ENCODE measurements at places on chromosomes 11 and 22. TPM values are rescaled to one million over a fixed set of nuclear protein-coding genes. Genes with fewer than 3 reads are reported as not detected.

C11orf58 gene
- 128 TPM for total RNA-seq

IL17RA gene
- 16.1 TPM for total RNA-seq

FXYD2 gene
- 0.87 TPM for total RNA-seq

CRYBA4 gene
- total RNA-seq, result 3.3 TPM

FOXRED2 gene
- 24.7 TPM for total RNA-seq

TRPM5 gene
- 0.68 TPM for total RNA-seq

MAP6 gene
- total RNA-seq, result 21.5 TPM

DNA sequence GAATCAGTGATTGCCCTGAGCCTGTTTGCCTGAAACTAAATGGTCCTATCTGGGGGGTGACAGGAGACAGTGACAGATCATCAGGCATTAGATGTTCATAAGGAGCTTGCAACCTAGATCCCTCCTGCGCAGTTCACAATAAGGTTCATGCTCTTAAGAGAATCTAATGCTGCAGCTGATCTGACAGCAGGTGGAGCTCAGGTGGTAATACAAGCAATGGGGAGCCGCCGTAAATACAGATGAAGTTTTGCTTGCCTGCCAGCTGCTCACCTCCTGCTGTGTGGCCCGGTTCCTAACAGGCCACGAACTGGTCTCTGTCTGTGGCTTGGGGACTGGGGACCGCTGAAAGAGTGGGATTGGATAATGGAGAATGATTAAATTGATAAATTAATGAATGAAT is 14.0 kb downstream of the NOX4 start:
- no peak for DNase-seq
- no peak overlapping the region for H3K4me3 ChIP-seq
- no peaks in the 10 kb centered on the region for H3K27me3 ChIP-seq
- H3K27ac ChIP-seq, result no peak overlapping the region
- H3K4me1 ChIP-seq, result no peaks in the 10 kb centered on the region

DNA sequence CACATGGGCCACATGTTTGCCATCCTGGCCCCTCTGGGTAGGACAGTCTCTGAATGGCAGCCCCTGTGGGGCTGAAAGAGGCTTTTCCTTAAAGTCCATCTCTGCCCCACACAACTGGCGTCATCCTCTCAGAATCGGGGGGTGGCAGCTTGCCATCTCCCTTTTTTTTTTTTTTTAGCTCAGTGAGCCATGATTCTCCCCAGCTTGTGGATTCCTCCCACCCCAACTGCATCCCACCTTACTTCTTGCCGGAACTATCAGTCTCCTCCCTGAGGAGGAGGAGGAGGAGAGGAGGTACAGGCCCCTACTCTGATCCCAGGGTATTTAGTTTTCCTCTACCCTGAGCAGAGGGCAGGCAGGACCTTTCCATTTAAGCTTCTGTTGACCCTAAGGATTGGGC is 3.4 kb downstream of the DGKZ start:
- H3K4me3 ChIP-seq, result no peak overlapping the region
- no peaks in the 10 kb centered on the region for H3K36me3 ChIP-seq

- H3K4me3 ChIP-seq, result no peak overlapping the region
- H3K4me1 ChIP-seq, result no peaks in the 10 kb centered on the region
- no peak overlapping the region for H3K27ac ChIP-seq
- DNase-seq, result no peak
- no peaks in the 10 kb centered on the region for H3K36me3 ChIP-seq
- no peaks in the 10 kb centered on the region for H3K27me3 ChIP-seq
Measured at GRCh38 chr22:50339945-50340879, 2.9 kb upstream of the PPP6R2 start.

GRCh38 chr11:82610671-82611070 is 123.0 kb downstream of the FAM181B start:
- H3K36me3 ChIP-seq, result no peaks in the 10 kb centered on the region
- DNase-seq, result no peak
- no peak overlapping the region for H3K27ac ChIP-seq
- no peaks in the 10 kb centered on the region for H3K4me1 ChIP-seq
- no peaks in the 10 kb centered on the region for H3K27me3 ChIP-seq
- no peak overlapping the region for H3K4me3 ChIP-seq

- no peak overlapping the region for H3K4me3 ChIP-seq
- no peaks in the 10 kb centered on the region for H3K4me1 ChIP-seq
- no peaks in the 10 kb centered on the region for H3K27me3 ChIP-seq
Measured at GRCh38 chr22:46504584-46504983, 32.8 kb downstream of the CELSR1 start.

DNA sequence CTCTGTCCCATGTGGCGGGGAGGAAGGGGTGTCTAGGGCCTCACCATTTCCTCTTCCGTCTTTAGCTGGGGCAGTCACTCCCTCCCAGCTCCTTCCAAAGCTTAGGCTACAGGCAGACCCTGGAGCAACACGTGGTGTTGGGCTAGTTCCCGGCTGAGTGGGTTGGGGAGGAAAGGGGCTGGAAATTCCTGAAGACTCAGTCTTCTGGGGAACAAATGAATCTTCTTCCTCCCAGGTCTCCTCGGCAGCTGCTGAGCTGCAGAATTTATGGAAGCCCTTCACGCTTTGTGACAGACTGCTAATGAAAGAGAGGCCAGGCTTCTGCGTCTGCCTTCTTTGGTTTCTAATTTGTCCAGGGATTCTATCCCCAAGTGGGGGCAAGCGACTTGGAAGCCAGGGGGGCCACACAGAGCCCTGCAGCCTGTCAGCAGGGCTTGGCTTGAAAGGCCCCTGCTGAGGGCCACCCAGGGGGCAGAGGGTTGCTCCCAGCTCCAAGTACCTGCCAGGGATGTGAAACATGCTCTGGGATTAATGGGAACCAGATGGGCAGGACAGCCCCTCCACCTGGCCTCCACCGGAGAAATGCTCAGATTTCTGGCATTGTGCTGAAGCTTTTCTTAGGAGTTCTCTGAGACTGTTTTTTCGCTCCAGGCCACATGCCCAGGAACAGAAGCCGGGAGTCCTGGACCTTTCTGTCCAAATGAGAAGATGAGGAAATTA is 123.1 kb downstream of the PKNOX2 start:
- H3K27me3 ChIP-seq, result no peaks in the 10 kb centered on the region
- no peak for DNase-seq
- peak overlapping the region; percentile 1 for H3K27ac ChIP-seq
- H3K36me3 ChIP-seq, result no peaks in the 10 kb centered on the region
- H3K4me1 ChIP-seq, result no peaks in the 10 kb centered on the region

DNA sequence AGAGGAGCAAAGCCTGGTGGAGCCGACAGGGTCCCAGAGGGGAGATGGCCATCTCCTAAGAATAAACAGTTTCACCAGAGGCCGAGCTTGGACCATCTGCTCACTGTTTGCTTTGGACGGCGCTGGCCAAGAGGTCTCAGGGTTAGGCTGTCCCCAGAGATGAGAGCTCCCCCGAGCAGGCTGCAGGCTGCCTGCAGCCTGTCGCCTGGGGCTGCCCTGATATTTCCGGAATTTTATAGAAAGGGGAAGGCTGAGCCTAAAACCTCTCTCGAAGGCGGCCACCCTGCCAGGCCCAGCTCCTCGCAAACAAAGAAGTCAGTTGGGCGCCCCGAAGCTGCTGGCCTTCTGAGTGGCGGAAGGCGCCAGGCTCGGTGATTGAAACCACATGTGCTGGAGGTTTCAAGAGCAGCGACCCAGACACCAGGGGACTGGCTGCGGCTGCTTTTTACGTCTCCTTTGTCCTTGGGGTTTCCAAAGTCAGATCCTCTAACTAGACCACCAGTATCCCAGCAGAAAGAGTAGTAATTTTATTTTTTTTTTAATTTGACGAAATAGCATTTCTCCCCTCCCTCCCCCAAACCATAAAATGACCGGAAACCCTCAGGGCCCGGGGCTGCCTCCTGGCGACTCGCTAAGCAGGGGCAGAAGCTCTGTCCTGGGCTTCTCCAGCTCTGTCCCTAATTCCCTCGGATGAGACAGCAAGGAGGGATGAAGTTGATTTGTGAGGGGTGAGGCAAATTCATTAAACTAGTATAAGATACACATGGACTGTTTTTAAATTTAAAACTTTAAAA is 57.4 kb downstream of the CLMP start:
- H3K27me3 ChIP-seq, result no peaks in the 10 kb centered on the region
- H3K4me3 ChIP-seq, result no peak overlapping the region
- DNase-seq, result no peak
- H3K4me1 ChIP-seq, result no peaks in the 10 kb centered on the region
- H3K36me3 ChIP-seq, result no peaks in the 10 kb centered on the region

GRCh38 chr11:44658506-44658850 is 68.3 kb upstream of the TSPAN18 start:
- no peaks in the 10 kb centered on the region for H3K36me3 ChIP-seq
- H3K4me1 ChIP-seq, result peaks cover 6% of the 10 kb centered on the region
- no peaks in the 10 kb centered on the region for H3K27me3 ChIP-seq
- H3K4me3 ChIP-seq, result no peak overlapping the region

DNA sequence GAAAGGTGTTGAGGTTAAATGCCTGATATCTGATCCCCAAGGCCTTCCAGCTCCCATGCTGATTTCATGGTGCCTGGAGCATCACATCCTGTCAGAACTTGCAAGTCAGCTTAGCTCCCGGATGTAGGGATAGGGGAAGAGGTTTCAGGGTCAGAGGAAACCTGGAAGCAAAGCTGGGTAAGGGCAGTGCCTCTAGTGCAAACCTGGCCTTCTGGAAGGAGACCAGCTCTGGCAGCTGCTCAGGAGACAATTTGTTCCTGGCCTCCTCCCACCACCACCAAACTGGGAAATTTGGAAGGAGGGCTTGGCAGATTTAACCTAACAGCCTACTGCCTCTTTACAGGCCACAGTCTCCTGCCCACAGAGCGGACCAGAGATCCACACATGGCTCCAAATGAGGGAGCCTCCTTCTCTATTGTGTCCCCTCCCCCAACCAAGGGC is 9.2 kb upstream of the TSKU start:
- no peaks in the 10 kb centered on the region for H3K36me3 ChIP-seq
- no peaks in the 10 kb centered on the region for H3K27me3 ChIP-seq
- no peak overlapping the region for H3K4me3 ChIP-seq
- peak overlapping the region; percentile 79 for H3K27ac ChIP-seq
- peak; percentile 77 for DNase-seq

GRCh38 chr11:65445604-65446445 is 23.2 kb downstream of the NEAT1 start:
- no peak for DNase-seq
- peak overlapping the region; percentile 14 for H3K27ac ChIP-seq
- H3K27me3 ChIP-seq, result no peaks in the 10 kb centered on the region
- no peaks in the 10 kb centered on the region for H3K36me3 ChIP-seq

- no peak overlapping the region for H3K27ac ChIP-seq
- no peaks in the 10 kb centered on the region for H3K27me3 ChIP-seq
- no peaks in the 10 kb centered on the region for H3K4me1 ChIP-seq
- H3K36me3 ChIP-seq, result no peaks in the 10 kb centered on the region
- DNase-seq, result no peak
Measured at GRCh38 chr22:21714786-21715185, 20.8 kb downstream of the YPEL1 start.

DNA sequence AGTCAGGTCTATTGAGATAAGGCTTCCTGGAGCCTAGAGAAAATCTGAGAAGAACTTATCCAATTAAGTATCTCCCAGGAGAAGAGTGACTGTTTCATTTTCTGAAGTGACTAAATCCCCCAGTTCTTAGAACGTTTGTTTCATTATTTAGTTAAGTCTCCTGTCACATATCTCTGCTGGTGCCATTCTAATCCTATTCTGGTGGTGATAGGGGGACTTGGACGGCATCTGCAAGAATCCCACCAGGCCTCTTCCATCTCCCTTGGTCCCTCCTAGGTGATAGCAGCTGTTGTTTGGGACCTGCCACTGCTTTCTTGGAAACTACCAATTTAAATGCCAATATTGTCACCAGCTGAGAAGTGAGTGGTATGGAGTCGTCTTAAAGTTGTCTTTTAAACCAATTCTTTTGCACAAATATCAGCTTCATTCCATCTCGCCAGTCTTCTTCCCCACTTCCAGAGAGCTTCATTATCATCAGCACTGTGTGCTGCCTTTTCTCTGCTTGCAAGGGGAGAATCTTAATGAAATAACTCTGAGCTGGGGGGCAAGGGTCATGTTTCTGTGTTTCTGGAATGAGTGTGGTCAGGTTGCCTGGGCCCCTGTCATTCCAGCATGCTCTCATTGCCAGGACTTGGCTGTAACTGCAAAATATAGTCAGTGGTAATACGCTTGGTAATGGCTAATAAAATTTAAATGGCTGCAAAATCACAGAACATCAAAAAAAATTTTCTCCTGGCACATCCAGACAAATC is 104.8 kb downstream of the LDLRAD3 start:
- no peaks in the 10 kb centered on the region for H3K4me1 ChIP-seq
- no peak overlapping the region for H3K27ac ChIP-seq

DNA sequence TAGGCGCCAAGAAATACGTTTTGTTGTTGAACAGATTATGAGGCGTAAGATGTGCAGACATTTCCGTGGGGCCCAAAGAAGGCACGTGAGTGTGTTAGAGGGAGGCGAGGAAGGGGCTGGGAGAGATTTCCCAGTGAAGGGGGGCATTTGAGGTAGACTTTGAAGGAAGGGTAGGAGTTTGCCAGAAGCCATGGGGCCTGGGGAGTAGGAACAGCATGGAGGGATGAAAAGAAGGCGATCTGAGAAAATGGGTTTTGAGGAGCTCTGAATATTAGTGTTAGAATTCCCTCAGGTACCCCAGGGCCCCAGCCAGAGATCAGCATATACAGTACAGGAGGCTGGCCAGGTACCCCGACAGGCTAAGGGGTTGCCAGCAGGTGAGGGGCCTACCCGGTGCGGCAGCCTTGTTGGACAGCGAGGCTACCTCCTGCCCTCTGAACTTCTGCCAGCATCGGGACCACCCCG is 414 bp upstream of the MIEF1 start:
- no peak for DNase-seq
- peaks cover 6% of the 10 kb centered on the region for H3K4me1 ChIP-seq
- peaks cover 6% of the 10 kb centered on the region for H3K36me3 ChIP-seq
- peak overlapping the region; percentile 88 for H3K27ac ChIP-seq

DNA sequence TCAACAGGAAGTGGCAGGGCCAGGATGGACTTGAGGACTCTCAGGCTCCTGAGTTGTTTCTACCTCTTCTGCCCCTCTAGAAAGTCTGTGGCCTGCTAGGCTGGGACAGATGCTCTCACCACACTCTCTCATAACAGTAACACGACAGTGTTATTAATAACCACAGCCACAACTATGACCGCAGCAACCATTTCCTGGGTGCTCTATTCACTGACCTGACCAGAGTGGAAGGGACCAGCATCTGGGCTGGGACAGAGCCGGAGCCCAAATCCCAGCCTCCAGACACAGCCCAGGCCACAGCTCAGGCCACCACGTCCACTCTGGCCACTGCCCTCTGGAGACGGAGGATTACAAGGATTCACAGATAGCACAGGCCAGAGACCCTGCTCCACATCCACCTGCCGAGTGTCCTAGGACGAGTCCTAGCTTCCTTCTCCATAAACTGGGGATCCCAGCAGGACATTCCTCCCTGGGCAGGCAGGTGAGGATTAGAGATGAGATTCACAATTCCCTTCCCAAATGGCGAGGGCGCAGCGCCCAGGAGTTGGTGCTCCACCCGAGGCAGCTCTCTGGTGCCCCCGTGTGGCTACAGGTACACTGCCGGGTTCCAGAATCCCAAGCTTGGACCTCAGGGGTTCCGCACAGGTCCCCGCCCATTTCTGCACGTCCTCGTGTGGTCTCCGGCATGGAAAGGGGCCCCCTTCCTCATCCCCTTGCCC is 7.1 kb downstream of the PNPLA5 start:
- H3K4me3 ChIP-seq, result no peak overlapping the region
- peaks cover 9% of the 10 kb centered on the region for H3K27me3 ChIP-seq
- no peak for DNase-seq
